CD4-positive, alpha-beta memory T cell (primary cell): ENCODE measurements at places on chromosomes 1 and 21.
A peak's percentile ranks its signal among the peaks of the same experiment; 100 is the strongest.

DNA sequence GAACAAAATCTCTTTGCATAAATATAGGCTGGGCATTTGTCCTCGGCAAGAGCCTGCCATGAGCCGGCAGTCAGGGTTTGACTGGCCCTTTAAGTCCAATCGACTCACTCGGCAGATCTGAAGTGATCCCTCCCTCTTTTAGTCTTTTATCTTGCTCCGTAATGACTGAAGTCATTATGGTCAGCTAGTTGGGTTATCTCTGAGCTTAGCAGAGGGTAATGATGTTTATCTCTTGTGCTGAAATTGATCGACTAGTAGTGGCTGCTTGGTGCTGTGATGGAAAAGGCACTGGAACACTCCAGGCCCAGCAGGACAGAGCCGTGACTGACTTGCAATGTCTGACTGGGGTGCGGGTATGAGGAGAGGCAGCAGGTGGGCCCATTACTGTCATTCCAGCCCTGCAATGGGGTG is 468 bp upstream of the ABCA4 start:
- DNase-seq: no peak

- no peak for DNase-seq
Measured at GRCh38 chr1:84700070-84700469, 9.8 kb upstream of the SSX2IP start.

DNA sequence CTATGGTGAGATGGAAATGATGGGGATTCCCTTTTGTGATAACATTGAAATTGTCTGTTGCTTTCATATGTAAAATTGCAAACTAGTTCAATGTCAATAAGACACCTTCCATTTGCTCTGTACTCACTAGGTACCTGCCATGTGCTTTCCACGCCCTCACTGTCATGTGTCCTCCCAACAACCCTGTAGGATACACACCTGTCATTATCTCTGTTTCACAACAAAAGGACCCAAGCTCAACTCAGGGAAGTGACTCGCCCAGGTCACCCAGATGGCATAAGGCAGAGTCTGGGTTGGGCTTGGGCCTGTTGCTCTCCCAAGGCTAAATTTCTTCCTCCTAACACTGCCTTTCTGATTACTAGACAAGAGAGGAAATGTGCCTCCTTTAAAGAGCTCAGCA is 45.3 kb upstream of the MCOLN3 start:
- DNase-seq: no peak

- DNase-seq: no peak
Measured at GRCh38 chr21:20997311-20997635, 936 bp upstream of the NCAM2 start.

DNA sequence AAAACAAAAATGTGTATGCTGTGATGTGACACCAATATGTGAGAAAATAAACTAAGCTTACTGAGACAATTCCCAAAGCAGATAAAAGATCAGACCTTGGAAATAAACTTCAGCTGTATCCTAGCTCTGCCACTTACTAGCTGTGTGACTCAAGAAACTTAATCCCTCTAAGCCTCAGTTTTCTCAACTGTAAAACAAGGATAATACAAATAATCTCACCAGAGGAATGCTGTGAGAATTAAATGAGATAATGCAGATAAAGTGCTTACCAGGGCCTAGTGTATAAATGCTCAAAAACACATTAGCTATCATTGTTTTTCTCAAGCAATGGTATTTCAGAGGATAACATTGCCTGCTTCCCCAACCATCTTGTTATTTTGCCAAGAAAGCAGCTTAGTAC is 2.1 kb downstream of the HEATR1 start:
- no peak for DNase-seq

GRCh38 chr1:26733392-26733791 is 37.6 kb downstream of the ARID1A start:
- DNase-seq: no peak

GRCh38 chr1:223652436-223652941 is 13.0 kb downstream of the CAPN8 start:
- DNase-seq: no peak

GRCh38 chr21:25858325-25858724 is 123.6 kb downstream of the GABPA start:
- DNase-seq: no peak

DNA sequence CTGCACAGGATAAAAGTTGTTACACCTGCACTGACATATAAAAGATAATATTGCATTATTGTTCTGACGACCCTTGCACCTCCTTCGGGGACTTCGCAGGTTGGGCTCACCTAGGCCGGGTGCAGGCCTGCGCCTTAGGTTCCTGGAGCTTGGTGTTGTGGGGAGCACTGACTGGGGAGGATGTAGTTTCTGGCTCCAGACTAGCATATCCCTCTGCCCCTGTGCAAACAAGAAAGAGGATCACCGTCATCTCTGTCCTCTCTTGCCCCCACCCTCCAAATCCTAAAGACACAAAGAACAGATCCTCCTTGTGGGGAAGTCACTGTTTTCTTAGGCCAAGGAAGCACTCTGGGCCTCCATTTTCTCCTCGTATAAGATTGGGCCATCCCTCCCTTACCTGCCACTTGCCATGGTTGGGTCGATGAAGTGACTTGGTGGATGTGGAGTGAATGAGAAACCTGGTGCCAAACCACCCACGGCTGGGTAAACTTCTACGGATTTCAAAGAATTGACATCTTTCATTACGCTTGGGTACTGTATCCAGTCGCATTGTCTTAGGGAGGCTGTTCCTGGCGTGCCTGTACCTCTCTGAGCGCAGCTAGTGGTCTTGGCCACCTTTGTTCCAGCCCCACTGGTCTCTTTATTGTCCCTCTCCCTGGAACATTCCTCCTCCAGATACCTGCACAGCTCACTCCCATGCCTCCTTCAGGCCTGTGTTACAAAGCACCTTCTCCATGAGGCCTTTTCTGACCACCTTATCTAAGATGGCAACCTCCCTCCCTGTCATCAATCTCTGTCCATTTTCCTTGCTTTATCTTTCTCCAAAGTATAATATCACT is 34.4 kb upstream of the PKP1 start:
- DNase-seq: no peak

DNA sequence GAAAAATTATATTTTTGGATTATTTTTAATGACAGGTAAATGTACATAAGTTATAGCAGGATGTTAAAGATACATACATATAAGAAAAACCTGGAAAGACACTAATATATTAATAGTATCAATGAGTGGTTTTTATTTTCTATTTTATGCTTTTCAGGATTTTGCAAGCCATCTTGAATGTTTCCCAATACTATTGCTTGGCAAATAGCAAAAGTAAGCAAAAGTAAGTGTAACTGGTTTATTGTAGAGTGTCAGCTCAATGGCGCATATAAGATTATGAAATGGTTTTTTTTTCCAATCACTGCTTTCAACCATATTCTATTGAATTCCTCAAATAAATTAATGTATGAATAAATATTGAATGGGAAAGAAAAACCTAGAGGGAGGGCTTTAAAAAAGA is 36.4 kb downstream of the ZNF684 start:
- no peak for DNase-seq

- DNase-seq: peak; percentile 6
Measured at GRCh38 chr1:232951180-232951579, 769 bp downstream of the NTPCR start.

DNA sequence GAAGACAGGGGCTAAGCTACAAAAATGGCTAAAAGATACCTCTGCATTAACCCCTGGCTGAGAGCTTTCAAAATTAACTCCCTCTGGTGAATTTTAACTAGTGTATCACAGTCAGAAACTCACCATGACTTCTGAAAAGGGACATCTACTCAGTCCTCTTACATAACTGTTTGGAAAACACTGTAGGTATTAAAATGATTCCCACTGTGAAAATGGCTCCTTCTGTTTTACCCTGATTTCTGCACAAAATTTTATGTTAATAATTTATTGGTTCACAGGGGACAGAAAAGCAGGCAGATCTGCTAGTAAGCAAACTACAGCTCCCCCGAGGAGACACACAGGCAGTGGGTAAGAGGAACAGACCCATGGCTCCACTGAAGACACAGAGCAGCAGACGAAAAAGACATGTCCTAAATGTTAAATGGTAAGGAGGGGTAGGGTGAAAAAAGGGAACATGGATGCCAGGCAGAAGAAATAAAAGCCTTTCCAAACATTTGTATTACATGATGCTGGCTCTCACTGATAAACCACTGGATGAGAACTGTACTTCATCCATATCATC is 111.7 kb downstream of the SLC45A1 start:
- DNase-seq: no peak

DNA sequence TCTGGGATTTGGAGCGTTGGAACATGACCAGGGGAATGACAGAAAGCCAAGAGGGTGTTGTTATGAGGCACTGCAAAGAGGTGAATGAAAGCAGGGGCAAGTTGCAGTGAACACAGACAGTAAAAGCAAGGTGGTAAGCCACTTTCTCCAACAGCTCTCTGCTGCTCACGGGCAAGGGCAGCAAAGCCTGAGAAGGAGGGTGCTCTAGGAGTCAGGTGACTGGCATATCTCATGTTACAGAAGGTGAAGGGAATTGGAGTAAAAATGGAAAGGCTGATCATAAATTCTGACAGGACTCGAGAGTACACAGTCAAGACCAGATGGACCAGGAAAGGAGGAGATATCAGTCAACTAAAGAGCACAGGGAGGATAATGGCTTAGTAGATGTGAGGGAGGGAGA is 14.5 kb downstream of the VAV3 start:
- DNase-seq: no peak

- no peak for DNase-seq
Measured at GRCh38 chr1:160416369-160416768, 16.0 kb downstream of the VANGL2 start.

GRCh38 chr1:147822292-147822691 is 61.9 kb upstream of the GJA5 start:
- DNase-seq: no peak

DNA sequence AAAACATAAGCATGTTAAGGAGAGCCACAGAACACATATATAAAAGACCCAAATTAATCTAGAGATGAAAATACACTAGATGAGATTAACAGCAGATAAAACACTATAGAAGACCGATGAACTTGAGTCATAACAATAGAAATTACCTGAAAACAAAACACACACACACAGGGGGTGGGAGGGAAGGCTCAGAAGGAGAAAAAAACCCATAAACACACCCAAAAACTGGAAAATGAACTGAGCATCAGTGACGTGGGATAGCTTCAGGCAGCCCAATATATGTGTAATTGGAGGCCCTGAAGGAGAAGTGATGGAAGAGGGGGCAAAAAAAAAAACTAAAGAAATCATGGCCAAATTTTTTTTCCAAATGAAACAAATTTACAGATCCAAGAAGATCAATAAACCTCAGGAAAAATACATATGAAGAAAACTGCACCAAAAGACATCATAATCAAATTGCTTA is 11.4 kb downstream of the ALDH9A1 start:
- no peak for DNase-seq

DNA sequence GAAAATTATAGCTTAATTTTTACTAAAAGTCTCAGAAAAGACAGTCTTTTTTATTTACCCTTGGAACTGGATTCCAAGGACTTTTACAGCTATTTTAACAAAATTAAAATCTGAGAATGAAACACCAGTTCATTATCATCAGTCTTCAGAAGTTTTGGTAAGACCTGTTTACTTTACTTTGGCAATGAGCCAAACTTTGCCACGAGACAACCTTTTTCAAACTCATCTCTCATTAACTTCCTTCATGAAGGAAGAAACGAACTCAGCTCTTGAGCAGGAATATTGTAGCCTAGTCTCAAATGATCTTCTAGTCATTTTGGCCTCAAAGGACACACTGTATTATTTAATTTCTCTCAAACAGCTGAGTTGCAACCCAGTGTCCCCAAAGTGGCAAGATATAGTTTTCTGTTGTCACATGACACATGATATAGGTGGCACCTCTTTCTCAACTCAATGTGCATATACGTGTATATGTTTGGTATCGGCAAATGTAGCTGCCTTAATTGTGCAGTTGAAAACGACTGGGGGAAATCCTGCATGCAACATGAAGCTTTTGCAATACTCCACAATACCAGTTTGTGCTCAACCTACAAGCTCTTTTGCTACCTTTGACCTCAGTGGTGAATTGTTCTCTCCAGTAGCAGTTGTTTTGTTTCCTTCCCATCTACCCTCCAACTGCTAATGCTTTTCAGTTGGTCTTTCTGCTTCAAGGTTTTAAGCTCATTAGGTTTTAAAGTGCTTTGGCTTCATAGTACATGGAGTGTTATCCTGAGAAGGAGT is 8.4 kb upstream of the GNG4 start:
- DNase-seq: no peak

- no peak for DNase-seq
Measured at GRCh38 chr1:47181955-47182675, 7.7 kb downstream of the PDZK1IP1 start.

DNA sequence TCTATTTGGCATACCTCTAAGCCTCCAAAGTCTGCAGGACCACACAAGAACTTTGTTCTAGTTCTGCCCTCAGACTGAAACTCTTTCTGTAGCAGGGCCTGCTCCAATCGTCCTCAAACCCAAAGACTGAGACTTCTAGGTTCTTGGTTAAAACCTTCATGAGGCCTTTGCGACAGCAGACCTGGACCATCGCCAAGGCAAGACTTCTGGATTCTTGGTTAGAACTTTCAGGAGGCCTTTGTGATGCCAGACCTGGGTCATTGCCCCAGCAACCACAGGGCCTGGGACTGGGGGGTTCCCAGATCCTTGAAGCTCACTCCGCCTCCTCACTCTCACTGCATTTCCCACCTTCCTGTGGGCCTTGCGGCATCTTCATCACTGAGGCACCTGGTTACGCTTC is at the start of gene ATP1A4:
Gene ATP1A4, plus strand, starts transcription at position 301 of the 400 bp plus-strand sequence. CDS start 438 bp downstream, outside the sequence.
- DNase-seq: no peak

DNA sequence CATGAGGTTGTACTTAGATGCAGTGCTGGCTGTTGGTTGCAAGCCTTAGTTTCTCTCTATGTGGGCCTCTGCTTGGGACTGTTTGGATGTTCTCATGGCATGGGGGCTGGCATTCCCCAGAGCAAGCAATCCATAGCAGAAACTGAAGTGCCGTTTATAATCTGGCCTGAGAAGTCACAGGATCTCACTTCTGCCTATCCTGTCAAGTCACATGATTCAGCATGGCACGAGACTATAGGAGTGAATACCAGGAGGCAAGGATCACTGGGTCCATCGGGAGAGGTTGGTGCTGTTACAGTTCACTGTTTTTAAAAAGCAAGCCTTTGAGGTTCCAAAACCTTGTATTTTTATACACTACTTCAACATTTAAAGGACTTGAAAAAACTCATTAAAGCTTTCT is 16.7 kb downstream of the COLGALT2 start:
- no peak for DNase-seq

DNA sequence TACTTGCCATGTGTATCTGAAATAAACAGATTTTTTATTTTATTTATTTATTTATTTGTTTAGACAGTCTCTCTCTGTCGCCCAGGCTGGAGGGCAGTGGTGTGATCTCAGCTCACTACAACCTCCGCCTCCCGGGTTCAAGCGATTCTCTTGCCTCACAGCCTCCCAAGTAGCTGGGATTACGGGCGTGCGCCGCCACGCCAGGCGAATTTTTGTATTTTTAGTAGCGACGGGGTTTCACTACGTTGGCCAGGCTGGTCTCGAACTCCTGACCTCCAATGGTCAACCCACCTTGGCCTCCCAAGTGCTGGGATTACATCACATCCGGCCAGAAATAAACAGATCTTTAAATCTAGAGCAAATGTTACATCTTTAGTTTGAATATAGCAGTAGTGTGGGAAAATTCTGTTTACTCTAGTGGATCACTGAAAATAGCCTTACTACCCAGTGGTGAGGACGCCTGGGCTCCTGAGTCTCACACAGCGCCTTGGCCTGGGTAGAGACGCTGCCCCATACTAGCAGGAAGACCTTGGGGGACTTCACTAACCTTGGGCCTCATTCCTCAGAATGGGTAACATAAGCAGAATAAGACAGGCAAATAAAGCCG is 709 bp downstream of the GART start:
- DNase-seq: peak; percentile 20

GRCh38 chr1:13505020-13505419 is 8.8 kb downstream of the LRRC38 start:
- DNase-seq: no peak
